NCI-H1694 (cell line): ENCODE measurements at places on chromosomes 6 and 20.

DNA sequence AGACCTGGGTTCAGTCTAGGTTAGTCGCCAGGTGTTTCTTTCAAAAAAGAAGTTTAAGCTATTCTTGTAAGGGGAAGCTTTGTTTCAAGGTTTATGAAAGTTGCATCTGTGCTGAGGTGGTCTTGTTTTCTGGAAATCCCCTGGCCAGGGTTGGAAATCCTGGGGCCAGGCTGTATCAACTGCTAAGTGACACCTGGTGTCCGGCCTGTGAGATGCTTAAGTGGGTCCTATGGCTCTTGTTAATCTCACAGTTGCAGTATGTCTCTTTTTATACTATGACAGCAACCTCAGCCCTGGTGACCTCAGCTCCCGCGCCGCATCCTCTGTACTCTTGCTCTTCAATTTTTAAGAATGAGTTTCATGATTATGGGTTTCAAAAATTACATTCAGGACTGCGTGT is 72.0 kb downstream of the CHMP4B start:
- no peak for DNase-seq

GRCh38 chr6:39707962-39708683 is 17.1 kb downstream of the KIF6 start:
- no peak for DNase-seq

DNA sequence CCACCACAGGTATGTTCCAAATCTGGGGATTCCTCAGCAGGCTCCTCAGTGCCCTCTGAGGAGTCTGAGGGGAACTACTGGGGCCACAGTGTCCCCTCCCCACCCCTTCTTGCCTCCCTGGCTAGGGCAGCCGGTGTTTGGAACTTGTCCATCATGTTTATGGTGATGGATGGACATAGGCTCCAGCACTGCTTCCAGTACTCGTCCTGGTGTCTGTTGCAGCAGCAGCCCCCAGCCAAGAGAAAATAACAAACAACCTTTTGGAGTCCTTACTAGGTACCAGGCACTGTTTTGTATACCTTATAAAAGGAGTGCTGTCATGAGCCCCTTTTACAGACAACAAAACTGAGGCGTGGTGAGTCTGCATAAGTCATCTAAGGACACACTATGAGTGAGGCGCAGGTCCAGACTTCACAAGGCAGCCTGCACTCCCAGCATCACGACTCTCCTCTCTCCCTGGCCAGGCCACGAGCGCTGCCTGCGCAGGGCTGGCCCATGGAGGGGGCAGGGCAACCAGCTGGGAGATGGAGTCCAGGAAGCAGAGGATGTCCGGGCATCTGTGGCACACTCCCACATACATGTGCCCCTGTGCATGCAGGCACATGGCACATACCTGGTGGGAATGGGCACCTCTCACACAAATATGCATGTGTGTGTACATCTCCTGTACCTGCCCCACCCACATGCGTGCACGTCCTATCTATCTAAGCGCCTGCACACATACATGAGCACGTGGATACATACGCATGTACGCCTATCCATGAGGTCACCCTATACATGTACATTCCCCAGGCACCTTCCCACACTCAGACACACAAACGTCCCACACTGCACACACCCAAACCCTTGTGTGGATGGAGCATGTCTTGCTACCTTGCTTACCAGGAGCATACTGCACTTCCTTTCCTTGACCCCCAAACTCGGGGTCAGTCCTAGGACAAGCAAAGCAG is 152.7 kb downstream of the VEGFA start:
- no peak for DNase-seq

- DNase-seq, result no peak
These were observed 289 bp downstream of the FOXP4 start for GRCh38 chr6:41546475-41546865.

DNA sequence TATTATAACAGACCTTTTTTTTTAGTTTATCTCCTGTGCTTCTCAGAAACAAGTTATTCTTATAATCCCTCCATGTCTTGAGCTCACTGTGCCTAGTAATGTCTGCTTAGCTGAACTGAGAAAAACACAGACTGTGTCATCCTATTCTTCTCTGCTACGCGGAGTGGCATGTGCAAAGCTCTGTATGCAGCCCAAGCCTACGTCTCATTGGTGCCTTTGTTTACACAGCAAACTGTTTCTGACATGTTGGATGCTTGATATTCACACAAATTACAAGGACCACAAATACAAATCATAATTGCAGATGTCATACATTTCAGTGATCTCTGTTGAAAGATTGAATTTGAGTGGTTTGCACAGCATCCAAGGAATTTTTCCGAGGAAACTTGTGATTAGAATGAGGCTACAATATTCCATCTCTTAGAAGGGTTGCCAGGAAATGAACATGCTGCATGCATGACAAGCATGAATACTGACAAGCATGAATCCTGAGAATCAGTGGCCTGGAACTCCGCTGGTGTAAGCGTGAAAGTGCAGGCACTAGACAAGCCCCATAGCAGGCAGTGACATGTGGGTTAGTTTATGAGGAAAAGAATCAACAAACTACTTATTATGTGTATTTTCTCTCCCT is 128.4 kb upstream of the SGK1 start:
- peak; percentile 30 for DNase-seq

GRCh38 chr20:4181956-4182945 is 166.9 kb upstream of the RNF24 start:
- DNase-seq, result no peak

DNA sequence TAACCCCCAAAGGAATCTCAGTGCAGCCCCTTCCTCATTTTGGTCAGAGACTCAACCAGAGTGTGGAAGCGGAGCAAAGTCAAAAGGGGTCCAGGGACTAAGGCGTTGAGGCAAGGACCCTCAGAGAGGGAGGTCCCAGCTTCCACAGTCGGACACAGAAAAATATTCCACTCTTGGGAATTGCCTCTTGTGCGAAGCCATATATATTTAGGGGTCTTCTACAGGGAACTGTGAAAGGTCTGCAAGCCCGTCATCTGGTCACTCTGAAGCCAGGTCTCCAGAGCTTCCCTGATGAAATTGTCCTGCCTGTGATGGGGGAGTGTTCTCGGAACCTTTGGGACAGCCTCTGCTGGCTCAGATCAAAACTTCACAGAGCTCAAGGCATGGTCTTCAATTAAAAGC is 160.8 kb downstream of the TBXT start:
- no peak for DNase-seq

DNA sequence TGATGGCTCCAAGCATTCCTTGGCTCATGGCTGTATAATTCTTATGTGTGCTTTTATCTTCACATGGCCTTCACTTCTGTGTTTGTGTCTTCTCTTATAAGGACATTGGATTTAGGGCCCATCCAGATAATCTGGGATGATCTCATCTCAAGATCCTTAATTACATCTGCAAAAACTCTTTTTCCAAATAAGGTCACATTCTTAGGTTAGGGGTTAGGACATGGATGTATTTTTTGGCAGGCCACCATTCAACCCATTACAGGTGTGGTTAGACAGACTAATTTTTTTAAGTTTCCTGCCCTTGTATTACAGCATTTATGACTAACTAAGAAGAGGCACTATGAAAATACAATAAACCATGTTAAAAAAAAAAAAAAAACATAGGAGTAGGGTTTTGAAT is 254.0 kb downstream of the TPBG start:
- no peak for DNase-seq

DNA sequence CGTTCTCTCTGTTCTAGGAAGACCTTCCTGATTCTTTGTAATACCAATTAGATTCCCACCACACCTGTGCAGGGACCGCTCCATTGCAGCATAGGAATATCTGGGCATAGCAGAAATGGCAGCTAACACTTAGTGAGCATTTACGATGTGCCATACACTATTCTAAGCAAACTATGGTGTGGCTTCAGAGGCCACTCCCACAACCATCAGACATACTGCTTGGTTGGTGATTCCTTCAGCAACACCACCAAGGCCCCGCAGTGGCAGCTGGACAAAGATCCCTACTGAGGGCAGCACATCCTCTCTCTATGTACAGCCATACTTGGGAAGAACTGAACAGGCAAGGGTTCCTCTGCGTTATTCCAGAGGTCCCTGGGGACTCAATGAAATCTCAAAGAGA is 6.2 kb downstream of the KCNK5 start:
- no peak for DNase-seq

DNA sequence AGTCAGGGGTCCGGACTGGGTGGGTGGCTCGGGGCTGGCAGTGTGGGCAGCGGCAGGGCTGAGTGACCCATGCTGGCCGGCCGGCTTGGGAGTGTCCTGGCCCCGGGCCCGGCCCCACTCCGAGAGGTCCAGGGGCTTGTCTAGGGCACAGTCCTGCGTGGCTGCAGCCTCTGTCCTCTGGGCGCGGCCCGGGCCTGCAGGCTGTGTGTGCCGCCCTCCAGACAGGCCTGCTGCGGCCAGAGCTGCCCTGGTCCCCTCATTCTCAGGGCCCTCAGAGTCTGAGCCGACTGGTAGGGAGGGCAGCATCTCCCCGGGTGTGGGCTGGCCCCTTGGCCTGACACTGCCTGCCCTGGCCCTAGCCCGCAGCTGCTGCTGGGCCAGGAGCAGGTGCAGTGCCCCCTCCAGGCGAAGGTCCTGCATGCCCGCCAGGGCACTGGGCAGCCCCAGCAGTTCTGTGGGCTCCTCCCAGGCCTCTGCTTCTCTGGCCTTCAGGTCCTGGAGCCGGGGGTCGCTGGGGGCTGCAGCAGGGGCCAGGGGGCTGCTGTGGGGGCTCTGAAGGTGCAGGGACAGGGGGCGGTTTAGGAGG is 6.9 kb upstream of the CABLES2 start:
- no peak for DNase-seq

- no peak for DNase-seq
These were observed 445.3 kb upstream of the CITED2 start for GRCh38 chr6:139819776-139820175.

DNA sequence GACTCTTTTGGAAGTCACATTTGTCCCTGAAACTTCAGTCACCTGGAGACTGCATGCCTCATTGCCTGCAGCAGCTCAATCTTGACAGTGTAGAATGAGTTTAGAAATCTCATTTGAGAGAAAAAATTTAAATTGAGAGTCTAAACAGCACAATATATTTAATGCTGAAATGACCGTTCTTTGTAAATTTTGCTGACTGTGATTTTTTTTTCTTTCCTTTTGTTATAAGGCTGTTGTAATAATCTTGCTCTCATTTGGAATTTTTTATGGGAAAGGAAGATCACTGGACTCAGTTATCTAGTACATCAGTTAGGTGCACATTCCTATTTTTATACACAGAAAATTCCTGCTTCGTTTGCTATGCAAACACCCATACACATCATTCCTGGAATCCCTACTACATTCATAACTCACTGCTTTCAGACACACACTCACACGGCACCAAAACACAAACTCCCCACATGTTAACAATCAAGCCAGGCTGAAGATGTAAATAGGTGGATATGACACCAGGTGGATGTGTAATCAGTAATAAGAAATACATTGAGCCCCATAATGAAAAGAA is 43.8 kb downstream of the PTCHD4 start:
- DNase-seq, result no peak

DNA sequence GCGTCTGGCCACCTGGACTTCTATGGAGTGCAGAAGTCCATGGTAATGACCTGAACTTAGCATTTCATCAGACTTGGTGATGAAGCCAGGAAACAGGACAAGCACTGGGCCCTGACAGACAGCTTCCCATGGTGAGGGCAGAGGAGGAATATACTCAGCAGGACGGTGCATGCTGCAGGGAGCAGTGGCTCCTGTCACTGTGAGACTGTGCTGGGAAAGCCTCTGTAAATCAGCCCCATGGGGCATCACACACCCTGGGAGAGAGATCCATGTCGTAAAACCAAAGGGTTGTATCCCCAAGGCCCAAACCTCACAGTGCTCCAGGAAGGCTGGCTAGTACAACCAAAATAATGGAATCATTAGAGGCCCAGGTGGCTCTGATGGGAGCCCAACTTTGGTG is 58.7 kb upstream of the PRND start:
- DNase-seq, result no peak

DNA sequence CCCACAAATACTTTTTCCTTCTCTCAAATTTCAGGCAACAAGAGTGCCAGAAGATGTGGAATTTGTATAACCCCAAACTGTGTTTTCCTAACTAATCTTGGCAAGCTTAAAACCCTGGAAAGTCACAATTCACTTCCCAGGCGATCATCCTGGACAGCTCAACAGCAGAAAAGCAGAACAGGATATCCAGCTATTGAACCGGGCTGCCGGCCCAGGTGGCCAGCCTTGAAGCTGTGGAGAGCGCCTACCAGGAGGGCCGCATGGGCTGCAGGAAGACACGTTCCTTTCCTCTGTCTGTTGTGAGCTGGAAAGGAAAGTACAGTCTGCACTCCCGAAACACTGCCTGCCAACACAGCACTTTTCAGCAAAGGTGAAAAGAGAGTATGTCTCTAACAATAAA is 719.7 kb upstream of the MARCKS start:
- no peak for DNase-seq

DNA sequence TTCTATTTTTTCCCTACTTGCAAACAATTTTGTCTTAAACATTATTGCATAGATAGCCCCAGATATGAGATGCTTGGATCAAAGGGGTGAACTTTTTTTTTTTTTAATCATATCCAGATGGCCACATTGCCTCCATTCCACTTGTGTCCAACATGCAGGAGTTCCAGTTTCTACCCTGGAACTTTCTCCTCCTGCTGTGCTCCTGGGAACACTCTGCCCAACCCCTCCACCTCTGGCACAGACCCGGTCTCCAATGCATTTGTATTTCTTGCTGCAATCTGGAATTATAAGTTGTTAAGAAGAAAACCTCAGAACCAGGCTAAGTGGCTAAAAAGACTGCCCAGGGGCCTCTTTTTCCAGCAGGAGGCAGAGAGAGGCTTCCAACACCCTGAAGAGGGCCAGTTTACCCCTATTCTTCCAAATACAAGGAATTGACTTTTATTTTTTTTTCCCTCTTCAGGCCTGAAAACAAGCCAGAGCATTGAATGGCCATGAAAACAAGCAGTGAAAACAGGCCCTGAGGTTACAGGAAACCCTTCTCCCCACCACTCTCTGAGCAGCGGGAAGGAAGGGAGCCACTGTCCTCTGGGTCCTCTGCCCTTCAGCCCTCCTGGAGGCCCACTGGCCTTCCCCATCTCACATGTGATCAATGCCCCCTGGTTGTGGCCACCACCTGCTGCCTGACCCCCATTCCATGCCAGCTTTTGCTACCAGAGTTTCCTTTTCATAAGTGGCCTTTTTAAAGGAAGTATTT is 44.3 kb downstream of the PDYN start:
- DNase-seq, result no peak

DNA sequence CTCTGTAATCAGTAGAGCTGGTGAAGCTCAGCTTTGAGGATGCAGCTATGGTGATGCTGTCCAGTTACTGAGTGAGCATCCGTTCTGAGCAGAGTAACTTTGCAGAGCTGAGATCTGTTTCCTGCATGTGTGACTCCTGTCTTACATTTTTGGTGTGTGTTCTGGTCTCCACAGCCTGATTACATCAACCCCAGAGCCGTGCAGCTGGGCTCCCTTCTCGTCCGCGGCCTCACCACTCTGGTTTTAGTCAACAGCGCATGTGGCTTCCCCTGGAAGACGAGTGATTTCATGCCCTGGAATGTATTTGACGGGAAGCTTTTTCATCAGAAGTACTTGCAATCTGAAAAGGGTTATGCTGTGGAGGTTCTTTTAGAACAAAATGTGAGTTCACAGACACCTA is 81.6 kb downstream of the FAM120B start:
- DNase-seq, result no peak
